ENCODE measurements at places on chromosomes 1 and 21.
A peak's percentile ranks its signal among the peaks of the same experiment; 100 is the strongest.

DNA sequence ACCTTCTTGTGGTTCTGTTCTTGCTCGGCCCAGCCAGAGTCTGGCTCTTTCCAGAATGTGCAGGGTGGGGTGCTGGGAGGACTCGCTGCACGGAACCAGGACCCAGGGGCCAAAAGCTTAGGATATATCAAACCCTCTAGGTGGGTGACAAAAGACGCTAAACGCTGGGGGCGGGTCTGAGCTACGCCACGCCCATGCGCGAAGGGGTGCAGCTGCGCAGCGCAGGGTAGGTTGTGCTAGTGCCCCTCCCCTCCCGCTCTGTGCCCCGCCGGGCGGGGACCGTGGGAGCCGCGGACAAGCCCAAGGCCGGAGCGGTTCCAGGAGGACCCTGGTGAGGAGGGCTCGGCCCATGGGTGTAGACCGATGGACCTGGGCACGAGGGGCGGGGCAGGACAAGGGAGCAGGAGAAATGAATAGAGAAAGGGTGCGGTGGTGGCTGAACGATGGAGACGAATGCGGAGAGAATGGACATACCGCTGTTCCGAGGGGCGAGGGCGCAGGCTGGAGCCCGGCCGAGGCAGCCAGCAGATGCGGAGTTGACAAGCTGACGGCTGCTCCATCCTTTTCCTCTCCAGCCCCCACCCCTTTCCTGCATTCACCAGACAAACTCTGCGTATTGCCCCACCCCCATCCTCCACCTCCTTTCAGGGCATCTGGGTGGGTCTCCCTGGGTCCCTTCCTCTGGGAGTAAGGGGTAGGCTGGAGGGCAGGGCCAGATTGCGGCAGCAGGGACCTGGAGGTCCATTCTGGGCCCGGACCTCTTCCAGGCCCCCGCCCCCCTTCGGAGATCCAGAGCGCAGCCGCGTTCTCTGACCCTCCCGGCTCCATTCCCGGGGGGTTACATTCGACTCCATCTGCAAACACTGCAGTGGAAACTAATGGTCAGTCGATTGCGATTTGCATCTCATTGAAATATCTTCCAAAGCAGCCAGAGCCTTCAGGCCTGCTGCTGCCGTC, at the start of gene RUSC1:
Gene RUSC1, plus strand, starts transcription at position 234 of the 957 bp plus-strand sequence. CDS start 880 bp downstream, outside the sequence.
- peak; percentile 76 for DNase-seq

DNA sequence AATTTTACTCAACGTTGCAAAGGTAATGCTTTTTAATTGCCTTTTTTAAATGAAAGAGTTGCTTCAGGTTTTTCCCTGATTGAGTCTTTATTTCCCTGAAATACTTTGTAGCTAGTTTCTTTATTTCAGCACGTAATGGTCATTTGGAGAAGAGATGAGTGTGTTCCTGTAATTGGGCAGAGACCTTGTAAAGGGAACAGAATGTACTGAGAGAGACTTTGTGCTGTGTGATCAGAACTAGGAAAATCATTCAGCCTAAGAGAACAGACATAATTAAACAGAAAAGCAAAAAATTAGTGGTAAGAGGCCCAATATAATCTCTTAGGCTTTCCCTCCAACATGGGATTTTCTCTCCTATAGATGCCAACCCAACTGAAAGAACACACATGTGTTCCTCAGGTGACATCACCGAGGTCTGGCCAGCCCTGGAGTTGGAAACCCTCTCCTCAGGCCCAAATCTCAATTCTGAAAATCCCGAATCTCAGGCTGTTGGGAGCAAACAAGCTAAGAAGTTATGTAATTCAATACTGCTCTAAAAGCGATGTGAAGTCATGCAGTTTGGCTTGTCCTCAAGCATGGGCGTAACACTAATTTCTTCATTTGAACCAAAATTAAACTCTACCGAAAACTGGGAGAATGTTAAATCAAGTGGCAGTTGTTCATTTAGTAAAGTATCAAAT, 102.0 kb downstream of the TGFB2 start:
- DNase-seq = no peak

- no peak for DNase-seq
Observed at GRCh38 chr1:109969146-109969829, 15.3 kb upstream of the AHCYL1 start.

DNA sequence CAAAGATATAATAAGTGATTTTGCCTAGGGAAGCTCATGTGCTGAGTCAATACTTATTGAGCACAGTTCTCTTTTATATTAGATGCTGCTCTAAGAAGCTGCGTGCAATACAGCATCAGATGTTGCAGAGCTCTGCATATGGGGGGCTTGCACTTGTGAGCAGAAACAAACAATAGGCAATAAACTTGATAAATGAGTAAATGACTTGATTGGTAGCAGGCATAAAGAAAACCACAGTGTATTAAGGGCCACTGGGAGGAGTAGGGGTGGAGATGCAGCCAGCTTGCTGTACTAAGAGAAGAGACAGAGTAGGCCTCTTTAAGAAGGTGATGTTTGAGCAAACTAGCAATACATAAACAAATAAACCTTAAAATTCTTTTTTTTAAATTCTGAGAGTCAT, 598.5 kb upstream of the ADAMTS5 start:
- DNase-seq = no peak

GRCh38 chr1:88124614-88125013, 559.5 kb upstream of the PKN2 start:
- DNase-seq = no peak

DNA sequence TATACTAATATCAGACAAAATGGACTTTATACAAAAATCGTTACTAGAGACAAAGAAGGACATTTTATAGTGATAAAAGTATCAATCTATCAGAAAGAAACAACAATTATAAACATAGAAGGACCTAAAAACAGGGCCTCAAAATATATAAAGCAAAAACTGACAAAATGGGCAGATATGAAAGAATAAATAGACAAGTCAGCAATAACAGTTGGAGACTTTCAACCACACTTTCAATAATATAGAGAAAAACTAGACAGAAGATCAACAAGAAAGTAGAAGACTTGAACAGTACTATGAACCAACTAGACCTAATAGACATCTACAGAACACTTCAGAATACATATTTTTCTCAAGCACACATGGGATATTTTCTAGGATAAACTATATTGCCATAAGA, 52.4 kb downstream of the MIS18A start:
- DNase-seq = no peak

- peak; percentile 60 for DNase-seq
Observed at GRCh38 chr1:9728451-9729295, 77.1 kb downstream of the PIK3CD start.

- no peak for DNase-seq
Observed at GRCh38 chr1:160030657-160031364, 979 bp downstream of the PIGM start.

DNA sequence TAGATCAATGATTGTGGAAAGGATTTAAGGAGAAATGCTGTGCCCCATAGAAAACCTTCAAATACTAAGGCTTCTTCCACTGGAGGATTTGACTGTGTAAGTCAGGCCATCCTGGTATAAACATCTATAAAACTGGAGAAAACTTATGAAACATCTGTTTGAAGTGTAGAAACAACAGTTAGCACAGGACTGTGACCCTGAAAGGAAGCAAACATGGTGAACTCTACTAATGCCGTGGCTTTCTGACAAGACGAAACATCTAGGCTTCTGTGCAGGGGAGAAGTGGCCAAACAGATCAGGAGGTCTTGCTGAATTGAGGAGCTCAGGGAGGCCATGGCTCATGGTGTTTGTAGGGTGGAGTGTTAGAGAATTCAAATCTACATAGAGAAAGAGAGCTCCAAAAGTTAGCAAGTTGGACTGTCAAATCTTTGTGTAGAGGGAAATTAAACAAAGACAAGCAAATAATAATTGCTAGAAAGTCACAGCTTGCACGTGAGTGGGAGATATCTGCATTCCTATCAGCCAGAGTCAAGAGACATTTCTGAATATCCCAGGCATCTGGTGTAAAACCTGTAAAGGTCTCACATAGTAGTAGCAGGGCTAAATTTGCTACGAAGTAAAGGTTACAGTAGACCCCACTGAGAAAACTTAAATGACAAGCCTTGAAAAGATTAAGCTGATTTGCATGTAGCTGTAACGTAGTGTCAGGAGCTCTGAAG, 566.8 kb upstream of the B3GALT2 start:
- DNase-seq = no peak

DNA sequence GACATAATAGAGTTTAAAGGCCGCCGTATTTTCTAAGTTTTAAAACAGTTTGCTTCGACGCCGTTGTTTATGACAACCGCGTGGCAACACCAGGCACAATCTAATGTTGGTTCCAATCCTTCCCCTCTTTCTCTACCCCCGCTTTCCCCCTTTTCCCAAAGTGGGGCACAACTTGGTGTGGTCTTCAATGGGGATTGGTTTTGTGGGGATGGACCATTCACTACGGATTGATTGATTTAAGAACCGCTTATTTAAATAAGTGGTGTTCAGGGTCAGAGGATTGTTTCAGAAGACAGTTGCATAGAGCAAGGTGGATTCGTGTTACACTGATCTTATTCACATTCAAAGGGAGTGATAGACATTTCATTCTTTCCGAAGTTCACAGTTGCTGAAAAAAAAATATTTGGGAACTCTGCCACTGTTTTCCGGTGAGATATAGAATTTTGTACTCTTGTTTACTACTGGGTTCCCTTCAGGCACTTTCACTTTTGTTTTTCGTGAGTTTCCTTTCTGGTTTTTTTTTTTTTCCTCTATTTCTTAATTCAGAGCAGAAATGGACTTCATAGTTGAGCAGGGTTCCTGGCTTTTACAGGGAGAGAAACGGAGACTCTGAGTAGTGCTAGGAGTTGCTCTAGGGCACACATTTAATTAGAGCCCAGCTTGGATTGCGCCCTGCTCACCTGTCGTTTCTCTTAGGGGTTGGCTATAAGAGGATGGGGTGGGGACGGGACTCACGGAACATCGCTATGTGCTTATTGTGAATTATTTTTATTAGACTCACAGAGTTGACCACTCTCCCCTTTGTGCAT, 79.6 kb upstream of the AK4 start:
- peak; percentile 55 for DNase-seq

DNA sequence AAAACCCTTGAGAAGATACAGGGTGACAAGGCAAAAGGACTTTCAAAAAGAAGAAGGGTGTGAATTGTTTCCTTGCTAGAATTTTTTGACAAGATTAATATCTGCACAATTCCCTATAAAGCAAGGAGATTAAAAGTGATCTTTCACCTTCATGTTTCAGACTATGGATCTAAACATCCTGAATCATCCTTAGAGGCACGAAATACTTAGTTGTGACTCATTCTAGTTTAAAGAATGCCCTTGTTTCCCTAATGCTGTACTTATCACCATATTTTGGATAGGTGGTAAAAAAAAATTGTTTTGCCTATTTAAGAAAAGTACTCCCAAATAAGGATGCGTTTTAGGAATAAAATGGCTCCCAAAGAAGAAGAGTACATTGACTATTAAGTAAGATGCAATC, 415.1 kb downstream of the LRRIQ3 start:
- DNase-seq = no peak

- DNase-seq = no peak
Observed at GRCh38 chr21:23822760-23823159, 1784.5 kb downstream of the MRPL39 start.

GRCh38 chr1:226001963-226002666, 3.0 kb upstream of the SDE2 start:
- DNase-seq = peak; percentile 75

- DNase-seq = no peak
Observed at GRCh38 chr1:221468546-221468945, 273.3 kb downstream of the DUSP10 start.

GRCh38 chr1:3702528-3702927, 49.7 kb upstream of the CCDC27 start:
- DNase-seq = no peak

- no peak for DNase-seq
Observed at GRCh38 chr1:9558271-9558945, 19.1 kb downstream of the SLC25A33 start.
